ENCODE measurements at places on chromosomes 12 and 14.

- no peak for DNase-seq
Measured at GRCh38 chr14:79967453-79967852, 243.9 kb downstream of the DIO2 start.

- DNase-seq = no peak
Measured at GRCh38 chr14:21631084-21631483, 3.7 kb downstream of the OR10G2 start.

DNA sequence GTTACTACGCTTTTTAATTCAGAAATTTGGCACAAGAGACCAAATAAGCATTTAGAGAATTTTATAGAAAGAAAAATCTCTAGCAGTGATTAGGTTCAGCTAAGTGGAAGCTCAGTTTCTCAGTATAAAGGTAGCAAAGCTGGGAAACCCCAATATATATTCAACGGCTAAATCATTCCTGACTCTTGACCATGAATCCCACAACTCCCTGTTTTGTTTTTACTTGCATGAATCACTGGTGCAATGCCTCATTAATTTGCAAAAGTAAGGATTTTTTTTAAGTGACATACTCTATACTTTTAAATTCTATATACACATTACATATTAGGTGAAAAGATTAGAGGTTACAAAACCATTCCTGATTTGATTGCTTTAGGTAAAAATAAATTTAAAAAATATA lies 74.3 kb upstream of the PLEKHG7 start:
- no peak for DNase-seq

DNA sequence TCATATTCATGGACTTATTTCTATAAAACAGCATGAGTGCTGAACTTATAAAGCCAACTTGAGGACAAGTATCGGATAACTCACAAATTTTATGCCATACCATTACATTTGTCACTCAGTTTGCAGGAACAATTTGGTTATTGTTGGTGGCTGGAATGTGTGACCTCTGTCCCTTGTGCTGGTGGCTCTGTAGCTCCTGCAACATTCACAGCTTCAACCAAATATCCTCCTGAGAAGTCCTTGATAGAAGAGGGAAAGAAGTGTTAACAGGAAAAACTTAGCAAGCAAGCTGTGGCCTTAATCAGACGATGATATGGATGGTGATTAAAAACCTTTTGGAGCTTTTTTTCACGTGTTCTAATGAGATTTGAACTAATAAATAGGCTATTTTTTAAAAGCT lies 61.0 kb upstream of the DNM1L start:
- DNase-seq = no peak
